ENCODE measurements at places on chromosomes 4 and X.

DNA sequence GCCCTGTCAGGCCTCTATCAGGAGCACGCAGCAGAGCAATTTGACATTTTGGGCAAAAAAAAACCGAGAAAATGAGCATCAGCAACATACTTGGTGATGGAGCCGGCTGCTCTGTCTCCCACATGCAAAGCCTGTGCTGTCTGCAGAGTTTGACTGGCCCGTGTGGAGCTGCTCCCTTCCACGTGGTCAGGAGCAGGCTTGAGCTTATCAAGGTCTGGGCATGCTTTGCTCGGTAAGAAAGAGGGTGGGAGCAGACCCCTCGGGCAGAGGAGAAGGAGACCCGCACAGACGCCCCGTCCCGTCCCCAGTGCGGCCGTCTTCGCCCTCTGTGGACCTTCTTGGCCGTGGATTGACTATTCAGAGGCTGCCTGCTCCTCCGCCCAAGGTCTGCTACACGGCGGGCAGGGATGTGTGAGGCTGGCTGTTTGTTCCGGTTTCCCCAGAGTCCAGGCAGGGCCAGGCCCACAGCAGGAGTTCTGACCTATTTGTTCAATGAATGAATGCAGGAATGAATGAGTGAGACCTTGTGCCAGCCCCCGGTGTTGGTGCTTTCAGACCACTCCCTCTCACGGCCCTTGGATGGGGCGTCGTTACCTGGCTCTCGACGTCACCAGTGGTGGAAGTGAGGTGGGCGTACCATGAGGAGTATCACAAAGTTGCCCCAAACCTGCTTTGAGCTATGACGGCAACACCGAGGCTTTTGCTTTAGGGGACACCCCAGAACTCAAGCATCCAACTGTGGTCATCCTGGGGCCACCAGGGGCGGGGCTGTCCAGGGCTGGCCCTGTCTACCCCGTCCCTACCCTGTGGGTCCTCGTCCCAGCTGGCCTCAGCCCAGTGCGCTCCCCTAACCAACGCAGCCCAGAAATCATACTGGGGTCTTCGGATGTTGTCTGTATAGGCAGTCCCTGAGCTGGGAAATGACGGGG lies 54.7 kb upstream of the ADRA2C start:
- DNase-seq, result no peak

GRCh38 chr4:6603128-6603527 lies 28.1 kb downstream of the MAN2B2 start:
- no peak for DNase-seq

DNA sequence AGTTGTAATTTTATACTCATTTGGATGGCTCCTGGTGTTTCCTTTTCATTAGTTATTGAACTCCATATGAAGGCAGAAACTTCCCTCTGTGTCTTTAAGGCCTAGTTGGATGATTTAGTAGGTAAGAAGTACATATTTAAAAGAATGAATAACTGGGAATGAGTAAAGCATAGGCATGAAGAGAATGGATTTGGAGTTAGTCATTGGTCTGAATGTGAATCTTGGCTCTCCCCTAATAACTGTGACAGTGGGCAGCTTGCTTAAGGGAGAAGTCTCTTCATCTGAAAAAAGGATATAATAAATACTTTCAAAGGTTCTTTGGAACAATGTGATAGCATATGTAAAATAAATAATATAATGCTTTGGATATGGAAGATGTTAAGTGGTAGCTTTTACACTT lies 13.2 kb downstream of the SNX25 start:
- no peak for DNase-seq

GRCh38 chr4:169907705-169908104 lies 118.5 kb downstream of the MFAP3L start:
- no peak for DNase-seq

GRCh38 chr4:142091691-142092182 lies 455.4 kb downstream of the IL15 start:
- peak; percentile 7 for DNase-seq

DNA sequence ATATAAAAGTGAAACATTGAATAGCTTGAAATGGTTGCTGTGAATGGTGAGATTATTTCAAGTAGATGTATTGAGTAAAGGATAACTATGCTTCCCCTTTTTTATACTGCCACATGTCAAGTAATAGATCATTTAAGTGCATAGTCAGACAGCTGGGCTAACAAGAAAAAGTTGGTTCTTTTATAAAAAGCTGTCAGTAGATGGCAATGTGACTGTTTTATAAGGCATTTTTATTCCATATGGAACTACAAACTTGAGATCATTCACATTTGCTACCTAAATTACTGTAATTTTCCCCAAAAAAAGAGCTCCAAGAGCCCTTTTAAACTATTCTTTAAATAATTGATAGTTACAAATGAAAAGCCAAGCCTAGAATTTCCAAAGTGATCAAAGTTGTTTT lies 831.0 kb downstream of the C4orf33 start:
- DNase-seq, result no peak

- no peak for DNase-seq
Observed at GRCh38 chr4:110793890-110794554, 171.1 kb upstream of the PITX2 start.

DNA sequence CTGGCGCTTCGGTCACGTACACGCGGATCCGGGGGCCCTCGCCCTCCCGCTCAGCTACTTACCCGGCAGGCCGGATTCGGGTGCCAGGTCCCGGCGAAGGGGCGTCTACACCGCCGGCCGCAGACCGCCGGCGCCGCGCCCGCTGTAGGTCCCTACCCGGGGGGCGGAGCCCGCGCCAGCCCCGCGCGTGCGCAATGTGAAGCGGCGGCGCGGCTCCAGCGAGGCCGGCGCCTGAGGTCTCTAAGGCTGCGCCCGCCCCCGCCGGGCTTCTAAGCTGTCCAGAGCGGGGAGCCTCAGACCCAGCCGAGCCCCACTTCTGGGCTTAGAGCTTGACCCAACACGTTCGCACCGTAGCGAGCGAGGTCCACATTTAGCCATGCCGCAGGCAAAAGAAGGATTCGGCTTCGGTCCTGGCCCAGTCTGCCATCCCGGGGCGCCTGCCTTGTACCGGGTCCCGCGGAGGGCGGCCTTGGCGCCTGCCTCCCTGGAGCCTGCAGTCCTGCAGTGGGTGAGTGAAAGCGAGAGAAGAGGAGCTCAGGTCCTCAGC lies at the start of gene ZNF518B:
Gene ZNF518B (minus strand): TSS at position 172 of the 547 bp plus-strand sequence. CDS start 11,098 bp downstream, outside the sequence.
- peak; percentile 65 for DNase-seq

DNA sequence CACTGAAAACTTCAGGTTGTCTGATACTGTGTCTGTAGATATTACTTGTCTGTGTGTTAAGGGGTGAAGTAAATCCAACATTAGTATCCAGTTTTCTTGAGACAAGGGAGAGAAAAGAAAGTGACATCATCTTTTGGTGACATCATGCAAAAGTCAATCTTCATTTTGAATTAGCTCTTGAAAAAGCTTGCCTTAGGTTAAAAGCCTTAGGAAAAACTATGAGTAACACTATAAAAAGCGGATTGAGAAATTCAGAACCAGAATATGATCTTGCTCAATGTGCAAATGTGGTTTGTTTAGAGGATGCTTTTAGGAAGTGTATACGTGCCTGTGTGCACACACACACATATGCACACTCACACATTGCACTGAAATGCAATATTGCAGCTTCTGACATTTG lies 345.8 kb upstream of the CASK start:
- no peak for DNase-seq

DNA sequence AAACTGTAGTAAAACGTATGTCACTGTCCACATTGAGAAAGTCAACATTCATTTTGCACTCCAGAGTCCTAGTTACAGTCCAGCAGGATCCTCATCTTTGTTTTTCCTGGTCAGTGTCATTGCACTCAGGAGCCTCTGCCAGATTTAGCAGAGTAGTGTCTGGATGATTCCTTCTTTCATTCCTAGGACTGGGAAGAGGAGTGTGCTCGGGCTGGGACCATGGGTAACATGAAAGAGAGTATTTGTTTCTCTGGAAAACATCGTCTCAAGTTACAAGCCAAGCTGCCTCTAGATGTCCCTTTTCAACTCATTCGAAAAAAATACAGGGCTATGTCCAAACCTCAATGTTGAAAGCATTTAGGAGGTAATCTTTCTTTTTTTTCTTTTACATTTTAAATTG lies 69.9 kb upstream of the TNIP3 start:
- DNase-seq, result no peak

DNA sequence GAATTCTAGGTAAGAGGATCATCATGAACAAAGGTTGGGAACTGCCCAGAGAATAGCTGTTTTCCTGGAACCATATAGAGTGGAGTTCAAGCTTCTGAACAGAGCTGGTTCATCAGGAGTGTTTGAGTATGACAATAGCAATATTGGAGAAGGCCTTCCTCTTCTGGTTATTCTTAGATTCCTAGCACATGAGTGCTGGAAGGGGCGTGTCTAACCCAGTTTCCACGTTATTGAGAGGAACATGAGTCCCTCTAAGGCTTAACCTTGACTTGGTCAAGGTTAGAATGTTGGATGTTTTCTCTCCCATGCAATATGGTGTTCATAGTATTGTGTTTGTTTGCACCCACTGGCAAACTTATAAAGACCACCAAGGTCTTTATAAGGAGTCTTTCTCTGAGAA lies 101.3 kb downstream of the TSPAN7 start:
- DNase-seq, result no peak

DNA sequence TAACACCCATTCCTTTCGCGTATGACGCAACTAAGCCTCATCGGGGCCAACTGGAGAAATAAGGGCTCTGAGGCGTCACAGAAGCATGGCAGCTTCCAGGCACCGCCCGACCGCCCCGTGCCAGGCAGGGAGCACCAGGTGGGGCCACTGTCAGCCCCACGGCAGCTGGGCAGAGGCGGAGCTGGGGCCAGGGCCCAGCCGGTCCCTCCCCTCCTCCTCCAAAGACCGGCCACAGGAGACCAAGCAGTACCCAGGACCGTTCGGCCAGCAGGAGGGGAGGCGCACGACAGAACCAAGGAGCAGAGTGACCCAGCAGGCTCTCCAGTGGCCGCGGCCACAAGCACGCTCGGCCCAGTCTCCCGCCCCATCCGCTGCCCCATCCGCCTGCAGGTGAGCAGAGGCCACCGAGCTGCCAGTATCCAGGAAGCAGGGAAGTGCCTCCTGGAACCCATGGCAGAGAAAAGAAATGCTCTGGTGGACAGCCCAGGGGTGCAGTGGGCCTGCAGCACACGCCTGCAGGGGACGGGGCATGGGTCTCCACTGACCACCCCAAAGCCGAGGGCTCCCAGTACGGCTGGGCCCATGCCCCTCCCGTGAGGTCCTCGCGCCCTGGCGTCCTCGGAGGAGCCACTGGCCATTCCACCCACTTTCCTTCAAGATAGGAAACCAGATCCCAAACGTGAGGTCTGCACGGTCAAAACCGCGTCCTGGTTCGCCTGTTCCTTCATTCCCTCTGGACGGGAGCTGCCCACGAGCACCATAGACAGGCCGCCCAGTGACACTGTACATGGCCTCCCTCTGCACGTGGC lies 9.6 kb downstream of the CTBP1 start:
- DNase-seq, result peak; percentile 8

All from BE2C (cell line).